ENCODE measurements at places on chromosomes 12 and 14. TPM values are rescaled to one million over a fixed set of nuclear protein-coding genes. Genes with fewer than 3 reads are reported as not detected.

Gene KLHL33
- 0.03 TPM for total RNA-seq

Gene PZP
- not detected for total RNA-seq

Gene KRT73
- total RNA-seq = not detected

Gene POTEG
- not detected for total RNA-seq

Gene TAS2R9
- total RNA-seq = not detected

Gene KRT2
- not detected for total RNA-seq

Gene TMEM179
- total RNA-seq = not detected

Gene AICDA
- total RNA-seq = not detected

Gene DNAH10
- 0.46 TPM for total RNA-seq

Gene CLMN
- 1.6 TPM for total RNA-seq

Gene ANO4
- total RNA-seq = 0.26 TPM

Gene TMTC2
- total RNA-seq = 17.1 TPM

Gene DBX2
- total RNA-seq = not detected

Gene CPNE6
- not detected for total RNA-seq

Gene CCDC177
- total RNA-seq = not detected

Gene ANHX
- total RNA-seq = not detected

Gene MMP17
- total RNA-seq = 7.8 TPM

Gene TTC9
- 1.8 TPM for total RNA-seq

Gene PLEKHD1
- 0.07 TPM for total RNA-seq

Gene SHMT2
- 235 TPM for total RNA-seq

Gene PIWIL1
- total RNA-seq = not detected

Gene FAM222A
- total RNA-seq = 0.23 TPM

Gene FGF23
- total RNA-seq = not detected

Gene ESR2
- 0.33 TPM for total RNA-seq

Gene RFX4
- total RNA-seq = not detected

Gene CELA1
- total RNA-seq = not detected

Gene HVCN1
- 2.3 TPM for total RNA-seq

Gene SYNDIG1L
- total RNA-seq = under 0.01 TPM

Gene RIMBP2
- not detected for total RNA-seq

Gene PELI2
- 7.6 TPM for total RNA-seq

Gene DUSP6
- total RNA-seq = 68.9 TPM

Gene INSM2
- total RNA-seq = not detected

Gene NR2C1
- total RNA-seq = 21.6 TPM

Gene SMCO3
- total RNA-seq = 1.2 TPM

Gene HPD
- 1.4 TPM for total RNA-seq

Gene PAPLN
- total RNA-seq = 3.2 TPM

Gene BDKRB2
- total RNA-seq = 0.73 TPM

Gene ADAMTS20
- not detected for total RNA-seq

Gene SLCO1B1
- not detected for total RNA-seq

Gene KCNMB4
- 1.6 TPM for total RNA-seq

Gene GAS2L3
- total RNA-seq = 11.5 TPM

Gene HRK
- total RNA-seq = 0.07 TPM

Gene ZC3H14
- total RNA-seq = 59.0 TPM

Gene CLEC4D
- not detected for total RNA-seq

Gene MGAT4C
- total RNA-seq = 0.07 TPM

Gene GPD1
- 0.20 TPM for total RNA-seq

Gene CMA1
- not detected for total RNA-seq

Gene ADCY6
- total RNA-seq = 107 TPM

Gene PMCH
- total RNA-seq = 0.30 TPM

Gene EID3
- 14.2 TPM for total RNA-seq

Gene PTPRQ
- total RNA-seq = 0.86 TPM

Gene ANO2
- 0.07 TPM for total RNA-seq

Gene SSPN
- 30.8 TPM for total RNA-seq

Gene SOX5
- 6.6 TPM for total RNA-seq

Gene SLCO1C1
- total RNA-seq = 2.0 TPM

Gene PLBD1
- 0.86 TPM for total RNA-seq

Gene PLXNC1
- 1.7 TPM for total RNA-seq

Gene MAP4K5
- total RNA-seq = 71.9 TPM

Data from smooth muscle cell of the pulmonary artery (primary cell).